ENCODE measurements at places on chromosomes 13 and 19. TPM values are rescaled to one million over a fixed set of nuclear protein-coding genes. Genes with fewer than 3 reads are reported as not detected.
A peak's percentile ranks its signal among the peaks of the same experiment; 100 is the strongest.

DNA sequence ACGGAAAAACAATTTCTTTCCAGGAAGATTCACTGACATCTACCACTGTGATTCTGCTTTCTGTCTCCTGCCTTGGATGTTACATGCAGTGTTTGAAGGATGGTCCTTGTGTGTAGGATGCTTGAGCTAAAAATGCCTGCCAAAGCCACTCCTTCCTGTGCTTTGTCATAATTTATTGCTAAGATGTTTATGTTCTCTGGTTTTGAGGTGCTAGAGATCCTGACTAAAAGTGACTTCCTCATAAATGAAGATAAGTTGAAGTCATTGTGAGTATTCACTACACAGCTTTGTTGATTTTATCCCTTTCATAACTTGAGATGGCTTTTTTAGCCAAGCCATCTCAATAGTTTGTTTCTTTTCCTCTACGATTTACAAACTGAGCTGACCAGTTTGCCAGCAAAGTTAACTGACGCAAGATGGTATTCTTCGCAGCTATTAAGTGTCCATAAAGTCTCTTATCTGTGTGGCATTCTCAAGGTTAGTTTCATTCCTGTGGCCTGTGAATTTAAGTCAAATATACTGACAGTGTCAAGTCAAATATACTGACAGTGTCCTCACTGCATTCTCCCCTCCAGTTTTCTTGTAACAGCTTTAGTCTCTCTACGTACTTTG lies 15.7 kb upstream of the FBXL3 start:
- peaks cover under 1% of the 10 kb centered on the region for H3K4me1 ChIP-seq
- no peaks in the 10 kb centered on the region for H3K27me3 ChIP-seq
- H3K36me3 ChIP-seq, result peaks cover 12% of the 10 kb centered on the region
- H3K27ac ChIP-seq, result peak overlapping the region; percentile 67
- no peak for DNase-seq

GRCh38 chr19:14477418-14478112 lies 2.4 kb upstream of the PTGER1 start:
- H3K4me3 ChIP-seq, result no peak overlapping the region
- H3K27ac ChIP-seq, result no peak overlapping the region
- H3K27me3 ChIP-seq, result peaks cover 11% of the 10 kb centered on the region
- DNase-seq, result no peak

- H3K4me3 ChIP-seq, result no peak overlapping the region
- H3K4me1 ChIP-seq, result peaks cover 17% of the 10 kb centered on the region
- H3K36me3 ChIP-seq, result peaks cover 20% of the 10 kb centered on the region
- peaks cover 27% of the 10 kb centered on the region for H3K27me3 ChIP-seq
- no peak overlapping the region for H3K27ac ChIP-seq
Observed at GRCh38 chr19:19059837-19060611, 3.8 kb upstream of the SLC25A42 start.

DNA sequence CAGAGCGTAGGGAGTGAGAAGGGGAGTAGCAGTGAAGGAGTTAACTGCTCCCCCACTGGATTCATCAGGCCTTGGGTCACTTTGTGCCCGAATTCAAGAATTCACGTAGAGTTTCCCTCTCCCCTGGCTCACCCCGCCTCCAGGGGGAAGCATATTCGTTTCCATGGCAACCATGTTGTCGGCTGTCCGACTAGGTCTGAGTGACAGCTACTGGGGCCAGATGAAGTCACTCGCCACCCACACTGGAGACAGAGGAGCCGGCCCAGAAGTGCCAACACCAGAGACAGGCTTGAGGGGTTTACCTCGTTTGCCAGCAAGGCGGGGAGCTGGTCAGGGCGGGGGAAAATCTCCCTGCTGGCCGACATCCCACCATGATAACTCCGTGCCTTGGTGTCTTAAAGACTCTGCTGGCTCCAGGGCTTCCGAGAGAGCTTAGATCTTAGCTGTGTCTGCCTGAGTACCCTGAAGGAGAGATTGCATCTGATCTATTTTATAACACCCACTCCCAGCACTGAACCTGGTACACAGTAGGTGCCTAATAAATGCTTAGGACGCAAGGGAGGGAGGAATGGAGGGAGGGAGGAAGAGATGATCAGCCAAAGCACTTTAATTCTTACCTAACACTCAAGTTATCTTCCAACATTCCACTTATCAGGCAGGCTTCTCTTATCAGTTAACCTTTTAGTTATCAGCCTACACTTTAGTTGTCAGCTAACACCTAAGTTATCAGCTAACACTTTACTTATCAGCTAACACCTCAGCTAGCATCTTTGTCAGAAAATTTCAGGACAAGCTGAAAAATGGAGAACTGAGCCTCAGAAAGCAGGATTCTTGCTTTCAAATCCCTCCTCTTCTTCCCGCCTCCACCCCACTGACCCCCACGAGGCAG lies 57.2 kb upstream of the ZNRF4 start:
- H3K4me1 ChIP-seq, result peaks cover 36% of the 10 kb centered on the region
- no peaks in the 10 kb centered on the region for H3K36me3 ChIP-seq
- H3K27me3 ChIP-seq, result peaks cover 27% of the 10 kb centered on the region
- DNase-seq, result peak; percentile 55

DNA sequence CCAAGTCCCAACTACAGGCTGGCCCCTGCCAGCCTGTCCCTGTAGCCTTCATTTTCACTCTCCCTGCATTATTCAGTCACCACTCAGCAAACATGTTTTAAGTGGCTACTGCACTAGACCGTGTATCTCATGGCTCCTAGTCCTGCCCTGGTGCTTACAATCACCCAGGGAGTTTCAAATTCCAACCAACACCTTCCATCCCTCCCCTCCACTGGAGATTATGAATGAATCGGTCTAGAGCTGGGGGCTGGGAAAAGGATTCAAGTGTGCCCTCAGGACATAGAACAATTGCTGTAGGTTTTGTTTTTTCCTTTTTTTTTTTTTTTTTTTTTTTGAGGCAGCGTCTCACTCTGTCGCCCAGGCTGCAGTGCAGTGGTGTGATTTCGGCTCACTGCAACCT lies 15.0 kb upstream of the TNFAIP8L1 start:
- peaks cover 10% of the 10 kb centered on the region for H3K27me3 ChIP-seq
- H3K36me3 ChIP-seq, result no peaks in the 10 kb centered on the region
- no peak for DNase-seq
- H3K4me1 ChIP-seq, result peaks cover 12% of the 10 kb centered on the region
- H3K27ac ChIP-seq, result peak overlapping the region; percentile 74

DNA sequence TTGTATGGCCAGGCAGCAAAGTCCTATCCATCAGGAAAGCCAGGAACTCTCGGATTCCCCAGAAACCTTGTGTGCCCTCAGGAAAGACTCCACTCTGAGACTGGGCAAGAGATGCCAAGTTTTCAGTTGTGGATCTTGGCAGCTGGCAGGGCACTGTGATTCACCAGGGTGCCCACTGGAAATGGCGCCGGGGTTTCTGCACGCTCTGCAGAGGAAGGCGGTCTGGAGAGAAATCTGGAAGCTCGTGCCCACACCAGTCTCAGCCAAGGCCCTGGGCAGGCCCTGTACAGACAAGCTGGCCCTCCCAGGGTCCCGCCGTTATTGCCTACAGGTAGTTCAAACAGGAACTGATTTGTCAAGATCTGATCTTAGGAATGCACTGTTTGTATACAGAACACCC lies 4.9 kb downstream of the NAPA start:
- H3K36me3 ChIP-seq, result no peaks in the 10 kb centered on the region
- peak overlapping the region; percentile 49 for H3K27ac ChIP-seq
- no peaks in the 10 kb centered on the region for H3K27me3 ChIP-seq
- no peak for DNase-seq
- no peak overlapping the region for H3K4me3 ChIP-seq

Gene BRCA2
- total RNA-seq, result 14.8 TPM

Gene DPY19L3
- 73.2 TPM for total RNA-seq

Gene ARHGAP35
- 56.3 TPM for total RNA-seq
